ENCODE measurements at places on chromosomes 3 and 15.
A peak's percentile ranks its signal among the peaks of the same experiment; 100 is the strongest.

GRCh38 chr3:101996832-101997231 is 147.5 kb downstream of the NFKBIZ start:
- no peak for DNase-seq

DNA sequence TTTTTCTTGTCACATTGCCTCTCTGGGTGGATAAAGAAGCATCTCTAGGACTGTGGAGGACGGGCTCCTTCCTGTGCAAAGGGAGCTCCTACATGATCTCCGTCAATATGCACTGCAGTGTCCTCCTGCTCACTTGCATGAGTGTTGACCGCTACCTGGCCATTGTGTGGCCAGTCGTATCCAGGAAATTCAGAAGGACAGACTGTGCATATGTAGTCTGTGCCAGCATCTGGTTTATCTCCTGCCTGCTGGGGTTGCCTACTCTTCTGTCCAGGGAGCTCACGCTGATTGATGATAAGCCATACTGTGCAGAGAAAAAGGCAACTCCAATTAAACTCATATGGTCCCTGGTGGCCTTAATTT is 478 bp downstream of the GPR15 start:
- no peak for DNase-seq

- DNase-seq, result no peak
Measured at GRCh38 chr3:172685331-172686214, 25.3 kb downstream of the NCEH1 start.

- no peak for DNase-seq
Measured at GRCh38 chr3:49009396-49009795, 2.2 kb downstream of the WDR6 start.

GRCh38 chr3:103134023-103134724 is 699.4 kb downstream of the ZPLD1 start:
- no peak for DNase-seq

GRCh38 chr15:47415539-47415971 is 301.8 kb upstream of the SEMA6D start:
- no peak for DNase-seq

- peak; percentile 92 for DNase-seq
Measured at GRCh38 chr3:4980229-4981203, 1.3 kb downstream of the BHLHE40 start.

DNA sequence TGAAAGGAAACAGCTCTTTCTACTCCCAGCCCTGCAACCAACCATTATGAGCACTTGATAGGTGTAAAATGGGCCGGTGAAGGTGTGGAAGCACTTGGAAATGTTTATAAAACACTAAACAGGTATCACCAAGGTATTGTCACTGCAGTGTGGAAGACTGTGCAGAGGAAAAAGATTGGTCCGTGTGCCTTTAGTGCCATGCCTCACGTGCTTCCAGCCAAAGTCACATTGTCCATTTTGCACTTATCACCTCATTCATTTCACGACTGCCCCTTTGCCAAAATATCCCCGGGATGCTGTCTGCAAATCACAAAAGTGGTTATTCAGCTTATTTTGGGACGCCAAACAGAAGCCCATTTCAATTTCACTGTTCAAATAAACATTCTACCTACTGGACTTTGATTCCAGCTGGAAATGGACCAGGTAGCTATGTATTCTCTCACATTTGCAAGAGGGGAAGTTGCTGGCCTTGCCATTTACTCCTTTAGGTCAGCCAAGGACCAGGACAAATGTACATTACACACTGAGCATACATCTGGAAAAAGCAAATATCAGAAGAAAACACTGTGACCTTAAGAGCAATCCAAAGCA is 58.4 kb downstream of the ARRDC4 start:
- no peak for DNase-seq

DNA sequence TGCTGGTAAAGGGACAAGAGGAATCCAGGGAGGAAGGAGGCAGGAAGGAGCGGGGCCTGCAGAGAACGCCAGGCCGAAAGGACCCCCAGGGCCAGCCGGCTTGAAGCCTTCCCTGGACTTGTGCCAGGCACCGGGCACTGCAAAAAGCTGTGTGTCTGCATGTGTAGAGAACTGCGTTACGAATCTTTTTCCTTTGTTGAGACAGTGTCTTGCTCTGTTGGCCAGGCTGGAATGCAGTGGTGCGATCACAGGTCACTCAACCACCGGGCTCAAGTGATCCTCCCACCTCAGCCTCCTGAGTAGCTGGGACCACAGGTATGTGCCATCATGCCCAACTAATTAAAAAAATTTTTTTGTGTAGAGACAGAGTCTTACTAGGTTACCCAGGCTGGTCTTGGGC is 17.0 kb upstream of the MUC4 start:
- DNase-seq, result no peak

GRCh38 chr3:62373714-62374333 is 474 bp upstream of the FEZF2 start:
- DNase-seq, result no peak

DNA sequence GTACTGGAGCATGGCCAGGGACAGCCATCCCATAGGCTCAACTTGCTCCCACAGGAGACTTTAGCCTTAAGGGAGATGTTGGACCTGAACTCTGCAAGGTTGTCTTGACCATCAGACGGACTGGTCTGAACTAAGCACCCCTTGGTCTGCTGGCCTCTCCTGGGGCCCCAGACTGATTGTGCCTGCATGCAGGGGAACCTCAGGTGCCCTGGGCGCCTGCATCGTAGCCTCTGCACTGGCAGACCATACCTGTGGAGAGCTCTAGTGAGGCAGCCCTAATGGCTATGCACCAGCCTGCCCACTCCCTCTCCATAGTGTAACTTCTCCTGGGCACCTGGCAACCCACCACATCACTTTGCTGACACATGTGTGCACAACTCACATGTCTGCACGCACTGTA is 395.6 kb downstream of the ZPLD1 start:
- DNase-seq, result no peak

GRCh38 chr15:44394062-44394461 is 33.4 kb upstream of the CTDSPL2 start:
- no peak for DNase-seq

- DNase-seq, result no peak
Measured at GRCh38 chr15:96837241-96837970, 506.9 kb downstream of the NR2F2 start.

DNA sequence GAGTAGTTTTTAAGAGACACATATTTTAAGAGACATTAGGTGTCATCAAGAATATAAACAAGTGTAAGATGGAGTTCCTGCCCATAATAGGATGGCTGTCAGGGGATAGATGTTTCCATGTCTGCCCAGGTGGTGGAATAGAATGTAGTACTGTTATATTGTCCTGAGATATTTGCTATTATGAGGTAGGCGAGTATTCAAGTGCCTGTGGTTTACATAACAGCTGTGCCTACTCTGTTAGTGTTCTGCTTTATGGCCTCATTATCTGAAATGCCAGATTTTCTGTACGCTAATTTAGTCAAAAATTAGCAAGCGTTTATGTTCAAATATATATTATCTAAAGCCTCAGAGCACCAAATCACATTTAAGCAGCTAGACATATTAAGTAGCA is 360.2 kb upstream of the ROPN1 start:
- no peak for DNase-seq
